ENCODE measurements at places on chromosomes 1 and 21. TPM values are rescaled to one million over a fixed set of nuclear protein-coding genes. Genes with fewer than 3 reads are reported as not detected.

DNA sequence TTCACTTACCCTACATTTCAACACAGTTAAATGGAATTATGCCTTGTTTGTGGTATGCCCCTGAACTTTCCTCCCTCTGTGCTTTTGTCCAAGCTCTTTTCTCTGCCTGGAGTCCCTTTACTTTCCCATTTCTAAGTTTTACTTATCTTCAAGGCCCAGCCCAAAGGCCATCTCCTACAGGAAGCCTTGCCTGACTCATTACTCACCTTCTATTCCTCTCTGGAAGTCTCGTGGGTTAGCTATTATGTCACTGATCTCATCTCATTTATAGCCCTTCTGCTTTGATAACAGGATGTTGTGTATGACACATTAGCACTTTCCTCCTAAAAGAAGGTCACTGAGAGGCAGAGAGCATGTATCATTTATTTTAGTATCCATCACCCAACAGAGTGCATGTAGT, 78.8 kb upstream of the CD1D start:
- peak; percentile 54 for DNase-seq

DNA sequence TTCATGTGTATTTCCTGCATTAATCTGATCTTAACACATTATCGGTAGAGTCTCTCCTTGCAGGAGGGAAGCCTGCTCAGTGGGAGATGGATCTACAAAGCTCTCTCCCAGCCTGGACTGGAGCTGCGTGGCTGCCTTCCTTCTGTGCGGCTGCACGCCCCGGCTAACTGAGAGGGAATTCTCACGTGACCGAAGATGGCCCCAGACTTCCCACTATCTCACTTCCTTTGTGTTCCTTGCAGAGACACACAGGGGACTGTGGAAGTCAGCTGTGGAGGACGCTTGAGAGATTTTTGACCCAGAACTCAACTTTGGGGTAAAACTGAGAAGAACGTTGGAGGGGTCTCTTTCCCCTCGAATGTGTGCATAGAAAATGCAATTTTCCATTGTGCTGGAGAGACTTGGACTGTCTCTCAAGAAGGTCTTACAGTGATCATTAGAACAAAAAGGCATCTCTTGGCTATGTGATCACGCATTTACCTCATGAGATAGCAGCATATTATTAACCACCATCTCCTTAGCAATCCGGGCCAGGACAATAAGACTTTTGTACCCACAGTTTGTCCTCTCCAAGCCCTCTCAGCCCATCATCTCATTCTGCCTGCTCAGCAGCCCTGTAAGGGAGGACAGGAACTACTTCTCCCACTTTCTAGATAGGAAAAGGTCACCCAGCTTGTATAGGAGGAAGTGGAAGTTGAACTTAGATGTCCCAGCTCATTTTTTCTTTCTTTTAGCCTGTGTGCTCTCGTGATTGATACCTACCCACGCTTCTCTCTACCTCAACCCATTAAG, 49.3 kb upstream of the TARBP1 start:
- no peak for DNase-seq

- DNase-seq, result peak; percentile 30
Measured at GRCh38 chr1:206507284-206508129, at the start of gene RASSF5. RASSF5 (plus strand) TSS chr1:206507531; CDS start chr1:206507603, 72 bp downstream.

- no peak for DNase-seq
Measured at GRCh38 chr1:96674915-96675314, 46.7 kb upstream of the PTBP2 start.

DNA sequence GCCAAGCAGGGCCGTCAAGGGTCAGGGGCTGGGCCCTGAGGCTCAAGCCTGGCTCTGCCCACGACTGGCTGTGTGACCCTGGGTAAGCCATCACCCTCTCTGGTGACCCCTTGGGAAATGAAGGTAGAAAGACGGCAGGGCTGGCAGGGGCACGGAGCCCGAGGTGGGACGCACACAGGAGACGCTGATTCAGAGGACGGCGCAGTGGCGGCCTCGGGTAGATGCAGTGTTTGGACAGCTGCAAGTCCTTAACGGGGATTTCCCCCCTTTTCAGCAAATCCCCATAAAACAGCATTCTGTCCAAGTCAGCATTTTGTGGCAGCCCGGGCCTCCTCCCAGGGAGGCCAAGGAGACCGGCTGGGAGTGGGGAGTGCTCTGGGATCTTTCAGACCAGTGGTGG, 16.7 kb downstream of the COL8A2 start:
- DNase-seq, result no peak

The NCDN gene
- total RNA-seq, result 10.0 TPM

The FAM229A gene
- total RNA-seq, result 3.6 TPM
